ENCODE measurements at places on chromosomes 3 and 15.
A peak's percentile ranks its signal among the peaks of the same experiment; 100 is the strongest.

- DNase-seq = peak; percentile 3
Observed at GRCh38 chr3:126147147-126147931, 33.0 kb downstream of the ALDH1L1 start.

DNA sequence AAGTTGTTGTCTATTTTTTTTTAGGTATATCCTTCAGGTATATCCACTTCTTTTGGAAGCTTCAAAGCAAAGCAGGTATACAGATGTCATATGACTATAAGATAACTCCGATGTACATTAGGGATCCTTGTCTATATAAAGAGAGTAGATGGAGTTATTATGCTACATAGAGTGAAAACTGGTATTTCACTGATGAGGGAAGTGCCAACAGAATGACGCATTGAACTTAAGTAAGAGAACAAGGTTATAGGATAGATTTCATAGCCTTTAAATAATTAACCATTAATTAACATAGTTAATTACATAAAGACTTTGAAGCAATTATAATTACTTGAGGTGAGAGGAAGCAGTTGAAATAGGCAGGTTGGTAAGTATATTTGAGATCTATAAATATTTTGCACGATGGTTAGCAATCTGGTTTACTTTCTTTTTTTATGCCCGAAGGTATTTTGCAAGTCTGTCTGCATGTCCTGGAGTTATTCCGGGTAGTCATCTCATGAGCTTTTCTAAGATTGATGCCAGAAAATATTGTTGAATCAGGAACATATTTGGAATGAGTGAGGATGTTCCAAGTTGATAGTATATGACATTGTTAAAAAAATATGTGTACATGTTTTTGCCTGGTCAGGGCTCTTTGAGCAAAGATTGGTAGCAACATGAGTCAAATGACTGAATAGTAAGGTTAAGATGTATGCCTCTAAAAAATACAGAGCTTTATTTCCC lies 299.5 kb upstream of the KCNMB2 start:
- no peak for DNase-seq

DNA sequence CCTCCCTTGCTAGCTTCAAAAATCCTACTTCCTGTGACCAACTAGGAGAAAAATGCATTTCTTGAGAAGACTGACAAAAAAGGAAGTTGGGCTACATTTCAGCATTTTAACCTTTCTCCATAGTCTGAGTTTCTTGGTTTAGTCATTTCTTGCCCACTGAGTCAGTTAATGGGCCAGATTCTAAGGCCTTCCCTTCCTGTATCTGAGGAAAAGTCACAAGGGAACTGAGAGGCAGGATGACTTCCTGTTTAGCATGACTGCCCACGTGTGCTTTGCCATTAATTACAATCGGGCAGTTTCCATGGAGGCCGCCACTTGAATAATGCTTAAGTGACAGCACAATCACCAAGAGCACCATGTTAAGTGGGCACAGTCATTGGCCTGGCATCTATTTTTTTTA lies 794.4 kb upstream of the LMCD1 start:
- no peak for DNase-seq

- DNase-seq = no peak
Observed at GRCh38 chr15:29018120-29018805, 132.5 kb downstream of the APBA2 start.

DNA sequence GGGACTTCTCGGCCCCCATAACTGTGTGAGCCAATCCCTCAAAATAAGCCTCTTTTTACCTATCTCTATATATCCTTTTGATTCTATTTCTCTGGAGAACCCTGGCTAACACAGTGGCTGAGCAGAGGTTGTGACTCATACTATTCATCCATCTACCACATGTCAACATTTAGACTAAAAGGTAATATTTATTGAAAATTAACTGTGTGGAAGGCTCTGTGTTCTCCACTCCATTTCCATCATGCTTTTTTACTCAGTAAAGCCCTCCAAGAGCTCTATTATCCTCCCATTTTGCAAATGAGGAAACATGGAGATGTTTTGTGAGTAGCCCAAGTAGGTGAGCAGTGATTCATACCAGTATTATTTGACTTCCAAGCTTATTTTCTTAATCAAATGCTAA lies 217.9 kb upstream of the DCBLD2 start:
- no peak for DNase-seq

- no peak for DNase-seq
Observed at GRCh38 chr15:99109555-99110021, 4.7 kb downstream of the SYNM start.

- no peak for DNase-seq
Observed at GRCh38 chr3:11555211-11555782, 88.4 kb downstream of the VGLL4 start.

DNA sequence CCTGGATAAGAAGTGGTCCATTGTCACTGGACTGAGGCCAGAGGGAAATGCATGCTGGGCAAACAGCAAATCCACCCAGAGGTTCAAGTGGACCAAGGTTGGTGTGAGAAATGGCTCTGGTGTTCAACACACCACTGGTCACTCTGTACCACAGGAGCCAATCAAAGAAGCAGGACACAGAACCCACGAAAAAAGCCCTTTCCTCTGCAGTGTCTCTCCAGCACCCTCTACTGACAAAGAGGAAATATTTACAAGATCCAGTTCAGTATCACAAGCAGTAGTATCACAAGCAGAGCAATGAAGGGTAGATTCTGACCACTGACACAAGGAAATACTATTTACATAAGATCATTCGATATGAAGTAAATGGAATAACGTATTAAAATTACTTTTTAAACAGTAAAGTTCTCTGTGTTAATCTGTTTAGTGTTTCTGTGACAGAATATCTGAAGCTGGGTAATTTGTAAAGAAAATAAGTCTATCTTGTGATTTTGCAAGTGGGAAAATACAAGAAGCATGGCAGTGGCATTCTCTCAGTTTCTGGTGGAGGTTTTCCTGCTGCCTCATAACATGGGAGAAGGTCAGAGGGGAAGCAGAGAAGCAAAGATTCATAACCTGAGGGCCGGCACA lies 390.7 kb downstream of the EFHB start:
- DNase-seq = no peak

- DNase-seq = no peak
Observed at GRCh38 chr3:170689296-170689829, 103.5 kb upstream of the SLC7A14 start.

GRCh38 chr15:51180011-51180410 lies 85.3 kb upstream of the TNFAIP8L3 start:
- DNase-seq = no peak

DNA sequence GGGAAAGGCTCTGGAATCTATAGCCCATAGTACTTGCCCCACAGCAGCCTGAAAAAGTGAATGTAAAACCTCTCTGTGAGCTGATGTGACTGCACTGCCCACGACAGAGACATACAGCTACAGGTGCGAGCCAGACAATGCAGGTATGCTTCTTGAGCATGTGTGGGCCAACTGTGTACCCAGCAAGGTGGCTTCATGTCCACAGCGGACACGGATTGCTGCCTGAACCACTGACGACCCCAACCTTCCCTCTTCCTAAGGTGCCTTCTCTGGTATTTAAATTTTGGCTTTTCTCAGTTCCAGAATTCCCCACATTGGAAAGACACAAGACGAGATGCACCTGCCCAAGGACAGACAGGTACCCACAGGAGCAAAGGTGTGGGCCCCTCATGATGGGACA lies 65.8 kb downstream of the SCN5A start:
- DNase-seq = peak; percentile 1

GRCh38 chr15:63052961-63053698 lies 10.6 kb downstream of the TPM1 start:
- DNase-seq = peak; percentile 42

DNA sequence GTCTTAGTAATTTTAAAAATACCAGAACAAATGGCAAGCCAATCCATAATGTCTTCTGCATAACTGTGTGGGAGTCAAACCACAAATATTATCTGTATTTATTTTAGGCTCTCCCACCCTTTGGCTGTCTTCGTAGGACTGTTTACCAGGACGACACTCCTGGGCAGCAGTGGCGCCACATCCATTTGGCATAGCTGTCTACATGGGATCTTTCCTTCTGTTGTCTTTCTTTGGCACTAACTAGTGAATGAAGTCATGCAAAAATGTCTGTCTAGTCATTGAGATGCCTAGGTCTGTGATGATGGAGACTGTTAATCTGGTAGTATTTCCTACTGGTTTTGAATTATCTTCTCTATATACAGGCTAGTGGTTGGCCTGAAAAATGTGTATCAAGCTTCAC lies 54.0 kb upstream of the CHMP2B start:
- no peak for DNase-seq

DNA sequence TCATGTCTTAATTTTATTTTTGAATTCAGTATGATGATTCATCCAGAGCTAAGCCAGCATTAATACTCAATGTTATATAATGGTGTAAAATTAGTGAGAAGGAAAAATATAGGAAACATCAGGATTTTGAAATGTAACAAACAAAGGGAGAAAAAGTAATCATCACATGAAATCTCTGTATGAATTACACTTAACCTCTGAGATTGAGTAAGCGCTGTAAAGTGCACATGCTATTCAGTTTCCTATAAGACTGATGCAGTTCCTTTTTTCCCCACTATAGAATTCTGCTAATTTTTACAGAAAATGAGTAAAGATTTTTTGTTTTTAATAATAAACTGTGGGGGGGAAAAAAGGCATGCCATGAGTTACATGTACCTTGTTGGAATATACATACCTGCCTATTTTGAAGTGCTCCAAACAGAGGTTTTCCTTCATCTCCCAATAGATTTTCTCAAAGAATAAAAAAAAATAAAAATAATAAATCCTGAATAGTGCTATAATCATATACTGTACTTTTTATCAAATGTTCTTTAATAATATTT lies 64.0 kb upstream of the TTBK2 start:
- DNase-seq = no peak

- DNase-seq = peak; percentile 42
Observed at GRCh38 chr15:32651229-32651837, 9.8 kb downstream of the SCG5 start.

- no peak for DNase-seq
Observed at GRCh38 chr15:85782064-85782463, 12.7 kb downstream of the KLHL25 start.

DNA sequence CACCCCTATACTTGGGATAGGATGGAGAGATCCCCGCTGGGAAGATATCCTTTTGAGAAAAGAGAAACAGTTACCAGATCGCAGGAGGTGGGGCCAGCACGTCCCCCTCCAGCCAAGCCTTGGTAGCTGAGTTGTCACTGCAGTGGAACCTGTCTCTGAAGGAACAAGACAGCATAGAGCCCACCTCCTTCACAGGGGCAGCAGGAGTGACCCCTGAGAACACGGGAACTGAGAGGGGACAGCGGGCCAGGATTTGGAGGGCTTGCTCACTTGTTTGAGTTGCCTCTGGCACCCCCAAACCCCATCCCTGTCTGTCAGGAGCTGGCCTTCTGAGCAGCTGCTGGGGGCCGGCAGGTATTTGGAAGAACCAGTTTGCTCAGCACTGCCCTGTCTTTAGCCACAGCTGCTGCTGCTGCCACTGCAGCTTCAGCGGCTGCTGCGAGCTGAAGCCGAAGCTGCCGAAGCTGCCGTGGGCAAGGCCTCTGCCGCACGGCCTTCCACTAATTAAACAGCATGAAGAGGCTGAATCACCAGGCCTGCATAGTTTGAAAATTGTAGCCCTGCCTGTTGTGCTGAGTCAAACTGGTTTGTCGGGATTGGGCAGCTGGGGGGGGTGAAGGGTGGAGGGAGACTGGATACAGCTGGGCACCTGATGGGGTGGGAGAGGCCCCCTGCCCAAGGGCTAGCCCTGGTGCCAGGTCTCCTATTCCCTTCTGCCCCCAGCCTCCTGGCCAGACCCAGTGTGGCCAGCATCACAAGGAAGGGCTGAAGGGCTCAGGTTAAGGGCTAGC lies 4.0 kb downstream of the EPHB3 start:
- peak; percentile 86 for DNase-seq

- DNase-seq = no peak
Observed at GRCh38 chr15:75371486-75371885, 3.1 kb upstream of the MAN2C1 start.

DNA sequence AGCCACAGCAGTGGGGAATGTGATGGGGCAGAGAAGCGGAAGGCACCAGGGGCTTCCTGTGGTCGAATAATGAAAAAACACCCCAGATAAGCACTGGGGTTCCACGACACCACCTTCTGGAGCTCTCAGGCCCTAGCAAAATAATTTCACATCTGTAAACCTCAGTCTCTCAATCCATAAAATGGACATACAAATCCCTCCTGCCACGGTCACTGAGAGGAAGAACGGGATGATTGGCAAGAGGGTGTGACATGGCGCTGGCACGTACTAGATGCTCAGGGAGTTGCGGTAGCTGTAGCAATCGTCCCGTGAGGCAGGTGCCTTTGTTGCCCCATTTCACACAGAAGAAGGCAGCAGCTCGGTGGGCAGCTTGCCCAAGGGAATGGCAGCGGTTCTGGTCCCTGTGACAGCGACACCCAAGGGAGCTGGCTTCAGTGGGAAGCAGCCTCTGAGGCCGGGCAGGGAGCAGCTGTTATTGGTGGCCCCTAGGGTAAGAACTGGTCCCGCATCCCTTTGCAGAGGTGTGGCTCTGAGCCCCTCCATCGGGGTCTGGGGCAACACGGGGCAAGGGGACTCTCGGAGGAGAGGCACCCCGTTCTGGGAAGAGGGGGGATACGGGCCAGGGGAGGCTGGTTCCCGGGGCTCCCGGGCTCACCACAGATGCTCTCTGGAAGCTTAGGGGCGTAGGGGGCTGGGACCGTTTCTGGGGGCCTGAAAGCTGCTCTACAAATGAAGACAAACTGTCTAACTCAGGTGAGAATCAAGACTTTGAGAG lies 114.0 kb upstream of the ALDH1A3 start:
- DNase-seq = no peak

DNA sequence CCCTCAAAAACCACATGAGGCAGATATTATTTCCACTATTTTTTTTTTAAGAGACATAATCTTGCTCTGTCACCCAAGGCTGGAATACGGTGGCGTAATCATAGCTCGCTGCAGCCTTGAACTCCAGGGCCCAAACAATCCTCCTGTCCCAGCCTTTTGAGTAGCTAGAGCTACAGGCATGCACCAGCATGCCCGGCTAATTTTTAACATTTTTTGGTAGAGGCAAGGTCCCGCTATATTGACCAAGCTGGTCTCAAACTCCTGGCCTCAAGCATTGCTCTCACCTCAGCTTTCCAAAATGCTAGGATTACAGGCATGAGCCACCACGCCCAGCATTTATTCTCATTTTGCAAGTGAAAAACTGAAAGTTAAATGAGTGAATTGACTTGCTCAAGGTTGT lies 50.8 kb upstream of the PIAS1 start:
- no peak for DNase-seq

DNA sequence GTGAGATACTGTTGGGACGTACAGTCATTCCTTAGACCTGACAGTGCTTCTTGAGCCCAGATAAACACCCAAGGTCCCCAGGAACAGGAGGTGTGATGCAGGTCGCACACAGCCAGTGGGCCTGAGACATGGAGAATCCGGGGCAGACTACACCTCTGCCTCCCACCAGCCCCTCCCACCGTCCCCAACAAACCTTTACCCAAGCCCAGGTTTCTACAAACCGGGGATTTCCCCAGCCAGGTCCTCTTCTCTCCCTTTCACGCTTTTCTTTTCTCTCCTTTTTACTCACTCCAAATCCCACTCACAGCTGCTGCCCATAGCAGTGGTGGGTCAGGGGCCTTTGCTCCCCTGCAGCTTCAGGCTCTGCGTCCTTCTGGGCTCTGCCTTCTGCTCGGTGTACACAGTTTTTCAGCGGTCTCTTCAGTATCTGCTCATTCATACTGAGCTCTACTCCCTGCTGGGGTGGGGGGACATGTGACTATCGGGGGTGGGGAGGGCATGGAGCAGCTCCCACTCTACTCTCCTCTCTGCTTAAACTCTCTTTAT lies 4.8 kb upstream of the PCSK6 start:
- DNase-seq = no peak

- DNase-seq = no peak
Observed at GRCh38 chr3:51978143-51978502, 3.3 kb downstream of the ABHD14A start.

GRCh38 chr3:41991437-41991836 lies 29.5 kb upstream of the ULK4 start:
- DNase-seq = no peak

GRCh38 chr3:146374146-146374545 lies 95.2 kb downstream of the PLSCR2 start:
- DNase-seq = no peak
